Mesothelial cell of epicardium (in vitro differentiated cells): ENCODE measurements at places on chromosomes 5 and 9. TPM values are rescaled to one million over a fixed set of nuclear protein-coding genes. Genes with fewer than 3 reads are reported as not detected.

DNA sequence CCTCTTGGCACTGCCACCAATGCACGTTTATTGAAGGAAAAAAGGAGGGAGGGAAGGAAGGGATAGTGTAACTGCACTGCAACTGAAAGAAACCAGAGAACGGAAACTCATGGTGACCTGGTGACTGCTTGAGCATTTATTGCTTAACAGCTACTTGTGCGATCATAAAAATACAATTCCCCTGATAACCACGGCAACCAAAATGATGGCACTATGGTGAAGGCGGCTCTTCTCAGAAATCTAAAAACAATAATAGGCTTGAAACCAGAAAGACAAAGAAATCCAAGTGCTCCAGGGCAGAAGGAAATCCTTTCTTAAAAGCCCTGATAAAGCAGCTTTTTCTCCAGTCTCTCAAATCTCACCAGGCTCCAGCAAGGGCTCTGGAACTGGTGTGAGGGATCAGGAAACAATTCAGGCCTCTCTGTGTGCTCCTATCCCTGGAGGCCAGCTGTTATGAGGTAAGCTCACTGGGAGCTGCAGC is 1.9 kb downstream of the FBXO10 start:
- H3K4me1 ChIP-seq = peaks cover 31% of the 10 kb centered on the region
- peak overlapping the region; percentile 89 for H3K27ac ChIP-seq
- no peaks in the 10 kb centered on the region for H3K27me3 ChIP-seq
- peak overlapping the region; percentile 45 for H3K4me3 ChIP-seq

DNA sequence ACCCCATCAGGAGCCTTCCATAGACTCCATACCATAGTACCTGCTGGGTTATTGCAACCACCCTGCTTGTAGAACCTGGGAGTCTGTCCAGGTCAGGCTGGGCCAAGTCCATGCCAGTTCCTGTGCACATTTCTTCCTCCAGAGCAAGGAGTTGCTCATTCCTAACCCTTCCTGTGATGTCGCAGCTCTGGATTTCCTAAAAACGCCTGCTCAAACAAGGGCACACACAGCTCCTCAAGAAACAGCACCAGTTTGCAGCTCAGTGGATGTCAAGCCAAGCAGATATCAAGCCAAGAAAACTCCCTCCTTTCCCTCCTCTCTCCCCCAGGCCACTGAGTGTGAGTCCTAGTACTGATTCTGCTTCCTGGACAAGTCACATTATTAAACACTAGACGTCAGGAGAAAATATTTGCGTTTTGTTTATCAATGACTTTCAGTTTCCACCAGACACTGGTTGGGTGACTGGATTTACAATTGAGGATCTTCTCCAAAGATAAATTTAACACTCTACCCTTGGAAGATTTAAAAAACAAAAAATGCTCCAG is 59.6 kb downstream of the SLC1A1 start:
- no peak for DNase-seq
- no peaks in the 10 kb centered on the region for H3K36me3 ChIP-seq
- no peak overlapping the region for H3K4me3 ChIP-seq
- no peaks in the 10 kb centered on the region for H3K27me3 ChIP-seq
- no peak overlapping the region for H3K27ac ChIP-seq

- no peaks in the 10 kb centered on the region for H3K27me3 ChIP-seq
- H3K4me3 ChIP-seq = no peak overlapping the region
- H3K4me1 ChIP-seq = peaks cover 26% of the 10 kb centered on the region
- no peak overlapping the region for H3K27ac ChIP-seq
- no peak for DNase-seq
Observed at GRCh38 chr5:78809444-78809843, 160.9 kb upstream of the LHFPL2 start.

- H3K4me1 ChIP-seq = peaks cover 21% of the 10 kb centered on the region
- H3K4me3 ChIP-seq = no peak overlapping the region
- no peak for DNase-seq
Observed at GRCh38 chr5:84249918-84250630, 134.6 kb downstream of the EDIL3 start.

- DNase-seq = no peak
- H3K27ac ChIP-seq = no peak overlapping the region
- no peak overlapping the region for H3K4me3 ChIP-seq
- no peaks in the 10 kb centered on the region for H3K36me3 ChIP-seq
- no peaks in the 10 kb centered on the region for H3K4me1 ChIP-seq
Observed at GRCh38 chr9:121990600-121991306, 102.4 kb downstream of the TTLL11 start.

DNA sequence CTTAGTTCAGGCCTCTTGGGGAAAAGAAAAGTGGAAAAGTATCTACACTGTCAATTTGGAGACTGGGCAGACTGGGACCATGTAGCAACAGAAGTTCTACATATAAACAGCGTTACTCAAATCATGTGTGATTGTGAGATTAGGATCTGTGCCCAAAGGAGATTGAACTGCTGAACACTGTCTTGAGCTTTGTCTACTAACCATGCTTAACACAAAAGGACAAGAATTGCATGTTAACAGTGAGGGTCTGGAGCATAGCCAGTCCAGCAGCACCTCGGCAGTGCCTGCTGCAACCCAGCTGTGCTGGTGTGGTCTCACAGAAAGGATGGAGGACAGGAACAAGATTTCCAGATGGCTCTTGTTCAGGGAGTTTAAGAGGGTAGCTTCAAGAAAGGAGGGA is 5.7 kb downstream of the PAM start:
- no peaks in the 10 kb centered on the region for H3K27me3 ChIP-seq
- no peak overlapping the region for H3K27ac ChIP-seq
- DNase-seq = no peak
- H3K36me3 ChIP-seq = no peaks in the 10 kb centered on the region

- no peak overlapping the region for H3K4me3 ChIP-seq
- H3K4me1 ChIP-seq = peaks cover 11% of the 10 kb centered on the region
- H3K27me3 ChIP-seq = peaks cover 48% of the 10 kb centered on the region
- DNase-seq = no peak
- H3K36me3 ChIP-seq = no peaks in the 10 kb centered on the region
- no peak overlapping the region for H3K27ac ChIP-seq
Observed at GRCh38 chr5:35920890-35921289, 17.5 kb downstream of the CAPSL start.

GRCh38 chr9:113387560-113388230 is 10.9 kb upstream of the HDHD3 start:
- DNase-seq = no peak
- peaks cover 32% of the 10 kb centered on the region for H3K36me3 ChIP-seq
- no peaks in the 10 kb centered on the region for H3K4me1 ChIP-seq
- no peak overlapping the region for H3K4me3 ChIP-seq
- H3K27me3 ChIP-seq = no peaks in the 10 kb centered on the region

- H3K27ac ChIP-seq = peak overlapping the region; percentile 2
Observed at GRCh38 chr9:79672891-79673290, 101.1 kb downstream of the TLE4 start.

GRCh38 chr9:4415281-4415680 is 75.0 kb upstream of the SLC1A1 start:
- peaks cover 4% of the 10 kb centered on the region for H3K4me1 ChIP-seq
- no peak overlapping the region for H3K27ac ChIP-seq

DNA sequence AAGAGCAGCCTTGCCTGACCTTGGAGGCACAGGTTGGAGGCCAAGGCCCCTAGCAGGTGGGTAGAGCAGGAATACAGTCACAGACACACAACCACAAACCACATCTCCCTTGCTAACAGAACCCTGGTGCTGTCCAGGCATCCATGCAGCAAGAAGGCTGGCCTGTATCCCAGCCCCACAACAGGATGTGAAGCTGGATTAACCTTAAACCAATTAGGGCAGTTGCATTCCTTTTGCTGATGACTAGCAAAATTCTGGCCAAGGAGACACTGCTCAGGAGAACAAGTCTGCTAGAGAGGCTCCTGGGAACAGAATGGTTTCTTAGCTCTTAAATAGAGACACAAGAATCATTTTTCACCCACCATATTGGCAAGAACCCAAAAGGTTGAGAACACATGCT is 97.8 kb downstream of the C5orf15 start:
- DNase-seq = no peak
- H3K27me3 ChIP-seq = no peaks in the 10 kb centered on the region
- H3K36me3 ChIP-seq = peaks cover 12% of the 10 kb centered on the region
- peaks cover 26% of the 10 kb centered on the region for H3K4me1 ChIP-seq
- H3K27ac ChIP-seq = no peak overlapping the region
- H3K4me3 ChIP-seq = no peak overlapping the region

GRCh38 chr5:149675610-149676201 is 54.4 kb upstream of the PPARGC1B start:
- no peaks in the 10 kb centered on the region for H3K36me3 ChIP-seq
- H3K4me3 ChIP-seq = no peak overlapping the region
- H3K27ac ChIP-seq = no peak overlapping the region
- DNase-seq = no peak

- no peak overlapping the region for H3K4me3 ChIP-seq
- no peaks in the 10 kb centered on the region for H3K36me3 ChIP-seq
- H3K4me1 ChIP-seq = peaks cover 12% of the 10 kb centered on the region
- H3K27ac ChIP-seq = no peak overlapping the region
- DNase-seq = no peak
Observed at GRCh38 chr5:165457859-165458481, 1952.6 kb downstream of the MAT2B start.

DNA sequence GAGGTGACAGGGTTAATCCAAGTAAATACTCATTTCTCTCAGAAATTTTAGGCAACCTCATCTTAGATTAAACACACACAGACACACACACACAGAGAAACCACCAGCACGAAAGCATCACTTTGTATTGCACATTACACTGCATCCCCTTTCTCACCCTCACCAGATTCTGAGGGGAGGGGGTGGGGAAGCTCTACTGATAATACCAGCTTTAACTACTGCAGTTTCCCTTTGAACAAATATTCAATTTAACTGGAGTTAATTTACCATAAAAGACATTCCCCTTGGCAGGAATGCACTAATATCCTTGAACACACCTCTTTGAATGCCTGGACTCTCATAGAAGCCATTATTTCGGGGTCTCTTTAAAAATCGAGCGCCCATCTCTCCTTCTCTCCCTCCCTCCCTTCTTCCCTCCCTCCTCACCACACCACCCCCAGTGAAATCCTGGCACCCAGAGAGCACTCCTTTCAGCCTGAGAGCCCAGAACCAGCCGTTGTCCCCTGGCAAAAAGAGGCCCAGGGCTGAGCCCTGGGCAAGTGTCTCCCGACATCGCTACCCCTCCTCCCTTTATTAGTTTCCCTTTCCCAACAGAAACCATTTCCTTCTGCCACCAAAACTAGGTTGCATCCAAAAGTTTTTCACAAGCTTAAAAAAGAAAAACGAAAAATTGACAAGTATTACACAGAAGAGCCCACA is 2.8 kb upstream of the NFIB start:
- DNase-seq = no peak
- H3K4me1 ChIP-seq = peaks cover 51% of the 10 kb centered on the region
- peak overlapping the region; percentile 99 for H3K27ac ChIP-seq
- H3K36me3 ChIP-seq = no peaks in the 10 kb centered on the region

DNA sequence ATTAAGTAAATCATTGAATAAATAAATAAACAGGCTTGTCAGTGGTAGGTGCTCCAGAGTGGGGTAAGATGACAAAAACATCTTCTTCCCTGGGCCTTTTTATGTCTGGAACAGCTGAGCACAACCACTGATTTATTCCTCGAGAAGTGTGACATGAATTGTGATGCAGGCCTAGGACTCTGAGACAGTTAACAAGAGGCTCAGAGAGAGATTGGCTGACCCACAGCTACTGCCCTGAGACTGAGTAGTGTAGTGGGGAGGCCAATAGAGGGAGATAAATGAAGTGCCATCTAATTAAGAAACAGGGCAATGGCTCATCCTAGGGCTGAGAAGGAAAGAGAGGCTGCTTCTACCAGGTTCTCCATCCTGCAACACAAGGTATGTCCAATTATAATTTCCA is 369.3 kb upstream of the TRPC7 start:
- H3K4me1 ChIP-seq = peaks cover 84% of the 10 kb centered on the region
- DNase-seq = no peak
- H3K36me3 ChIP-seq = peaks cover 2% of the 10 kb centered on the region
- H3K27ac ChIP-seq = peak overlapping the region; percentile 97
- no peaks in the 10 kb centered on the region for H3K27me3 ChIP-seq

DNA sequence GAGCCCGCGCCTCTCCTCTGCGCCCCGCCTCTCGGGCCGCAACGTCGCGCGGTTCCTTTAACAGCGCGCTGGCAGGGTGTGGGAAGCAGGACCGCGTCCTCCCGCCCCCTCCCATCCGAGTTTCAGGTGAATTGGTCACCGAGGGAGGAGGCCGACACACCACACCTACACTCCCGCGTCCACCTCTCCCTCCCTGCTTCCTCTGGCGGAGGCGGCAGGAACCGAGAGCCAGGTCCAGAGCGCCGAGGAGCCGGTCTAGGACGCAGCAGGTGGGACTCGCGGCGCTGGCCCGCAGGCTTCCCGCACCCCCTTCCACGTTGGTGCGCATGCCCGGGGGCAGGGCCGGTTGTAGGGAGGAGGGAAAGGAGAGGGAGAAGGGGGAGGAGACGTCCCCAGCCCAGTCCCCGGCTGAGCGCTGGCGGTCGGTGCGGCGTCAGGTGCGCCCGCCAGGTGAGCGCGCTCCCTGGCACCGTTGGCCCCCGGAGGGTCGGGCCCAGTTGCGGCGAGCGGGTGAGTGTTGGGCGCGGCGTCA is at the start of gene OCLN:
Gene OCLN, plus strand, starts transcription at position 400 of the 532 bp plus-strand sequence. CDS start 11,455 bp downstream, outside the sequence.
- peak; percentile 79 for DNase-seq
- H3K27me3 ChIP-seq = peaks cover 64% of the 10 kb centered on the region
- H3K27ac ChIP-seq = peak within 1 kb of the TSS; percentile 98
- no peaks in the 10 kb centered on the region for H3K36me3 ChIP-seq

DNA sequence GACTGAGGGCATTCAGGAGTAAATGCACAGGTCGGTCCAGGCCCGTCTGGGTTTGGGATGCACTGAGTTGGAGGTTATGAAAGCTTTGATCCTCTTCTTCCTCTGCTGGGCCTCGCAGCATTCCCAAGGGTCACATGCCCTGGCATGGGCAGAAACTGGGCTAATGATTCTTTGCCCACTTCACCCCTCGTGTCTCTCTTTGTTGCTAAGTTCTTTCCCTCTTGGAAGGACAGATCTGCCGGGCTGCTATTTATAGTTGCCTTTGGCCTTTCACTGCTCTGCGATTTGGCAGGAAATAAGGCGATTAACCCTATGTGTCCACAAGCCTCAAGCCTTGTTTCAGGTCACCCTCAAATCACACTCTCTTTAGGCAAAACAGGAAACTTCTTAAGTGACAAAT is 66.9 kb downstream of the ENTREP1 start:
- no peaks in the 10 kb centered on the region for H3K27me3 ChIP-seq
- DNase-seq = no peak
- H3K4me3 ChIP-seq = no peak overlapping the region
- H3K27ac ChIP-seq = no peak overlapping the region
- H3K4me1 ChIP-seq = no peaks in the 10 kb centered on the region

DNA sequence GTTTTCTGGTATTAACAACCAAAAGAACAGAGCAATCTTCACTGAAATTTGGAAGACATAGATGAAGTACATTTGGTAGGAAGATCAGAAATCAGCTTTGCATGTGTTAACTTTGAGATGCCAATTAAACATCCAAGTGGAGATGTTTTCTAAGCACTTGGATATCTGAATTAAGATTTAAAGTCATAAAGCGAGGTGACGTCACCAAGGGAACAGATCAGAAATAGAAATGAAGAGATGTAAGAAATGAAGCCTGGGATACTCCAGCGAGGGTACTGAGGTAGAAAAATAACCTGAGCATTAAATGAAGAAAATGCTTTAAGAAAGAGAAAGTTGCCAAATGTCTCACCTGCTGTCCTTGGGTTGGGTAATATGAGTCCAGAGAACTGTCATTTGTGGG is 1223.3 kb downstream of the MAT2B start:
- H3K36me3 ChIP-seq = no peaks in the 10 kb centered on the region
- no peaks in the 10 kb centered on the region for H3K27me3 ChIP-seq
- DNase-seq = no peak
- H3K4me3 ChIP-seq = no peak overlapping the region

Gene WDR38
- not detected in 3 replicates for total RNA-seq

Gene GARIN3
- total RNA-seq = not detected in 3 replicates

Gene PCDHB5
- 5.2 to 6.8 TPM (median 6.0 TPM) in 3 replicates for total RNA-seq

Gene CDC20B
- 0.09 to 0.16 TPM in 2 of 3 replicates, not detected in the other for total RNA-seq

Gene JADE2
- 24.7 to 26.4 TPM (median 25.2 TPM) in 3 replicates for total RNA-seq

Gene IRGM
- 0.24 to 0.79 TPM (median 0.45 TPM) in 3 replicates for total RNA-seq

Gene DBH
- not detected in 3 replicates for total RNA-seq
